ENCODE measurements at places on chromosomes 2 and 18. TPM values are rescaled to one million over a fixed set of nuclear protein-coding genes. Genes with fewer than 3 reads are reported as not detected.

- DNase-seq: no peak
Observed at GRCh38 chr2:206287197-206287596, 12.7 kb downstream of the ZDBF2 start.

- DNase-seq: no peak
Observed at GRCh38 chr2:200492656-200493055, 17.2 kb downstream of the KCTD18 start.

C2orf66 gene
- 0.17 TPM for total RNA-seq

DOK6 gene
- total RNA-seq: not detected

- no peak for DNase-seq
Observed at GRCh38 chr2:81093031-81093430, 788.5 kb upstream of the LRRTM1 start.

GRCh38 chr2:108918941-108919341 is 70.1 kb downstream of the EDAR start:
- DNase-seq: no peak

LOXL3 gene
- total RNA-seq: 0.62 TPM

DNA sequence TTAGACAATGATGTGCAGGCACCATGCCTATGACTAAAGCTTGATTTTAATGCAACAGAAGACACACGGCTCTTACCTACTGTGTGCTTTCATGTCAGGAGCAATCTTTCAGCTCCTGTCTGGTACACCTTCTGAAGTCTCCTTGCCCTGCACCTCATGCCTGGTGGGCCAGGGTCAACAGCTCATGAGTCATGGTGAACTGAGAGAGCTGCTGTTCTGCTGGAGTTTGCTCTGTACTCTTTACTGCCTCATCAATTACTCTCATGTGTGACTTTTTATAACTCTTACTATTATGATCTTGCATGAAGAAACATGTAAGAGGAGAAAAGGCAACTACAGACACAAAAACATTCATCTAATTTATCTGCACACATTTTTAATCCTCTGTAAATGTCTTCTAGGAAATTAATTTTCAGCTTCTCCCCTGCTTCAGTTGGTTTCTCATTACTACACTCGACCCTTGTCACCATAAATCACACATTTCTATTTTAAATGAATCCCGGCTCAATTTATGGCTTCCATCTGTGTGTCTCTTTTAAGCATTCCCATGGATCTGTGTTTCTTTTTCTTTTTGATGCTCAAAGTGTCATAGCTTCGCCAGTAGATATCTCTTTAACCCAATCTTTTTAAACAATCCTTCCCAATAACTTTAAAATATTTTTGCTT is 9.7 kb downstream of the SERPINB7 start:
- DNase-seq: no peak

DNA sequence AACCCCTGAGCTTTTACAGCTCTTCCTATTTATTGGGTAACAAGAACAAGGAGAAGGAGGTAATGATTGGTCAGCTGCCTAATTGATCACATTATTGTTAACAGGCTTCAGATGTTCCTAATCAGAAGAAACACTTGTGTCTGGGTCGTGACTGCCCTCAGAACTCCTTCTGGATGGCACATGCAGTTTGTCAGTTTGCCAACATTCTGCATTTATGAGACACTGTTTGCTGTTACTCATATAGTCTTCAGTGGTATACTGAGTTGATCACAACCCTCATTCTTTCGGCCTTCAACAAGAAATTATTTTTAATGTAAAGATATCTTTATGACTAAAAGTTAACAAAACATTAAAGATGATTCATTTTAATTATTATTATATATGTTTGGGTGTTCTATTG is 95.7 kb upstream of the DOCK10 start:
- no peak for DNase-seq
